Activated CD8-positive, alpha-beta memory T cell treated with anti-CD3 and anti-CD28 coated beads, Interleukin-2, amount 50 U/mL, for 4 hours (primary cell): ENCODE measurements at places on chromosomes 12 and 14.

DNA sequence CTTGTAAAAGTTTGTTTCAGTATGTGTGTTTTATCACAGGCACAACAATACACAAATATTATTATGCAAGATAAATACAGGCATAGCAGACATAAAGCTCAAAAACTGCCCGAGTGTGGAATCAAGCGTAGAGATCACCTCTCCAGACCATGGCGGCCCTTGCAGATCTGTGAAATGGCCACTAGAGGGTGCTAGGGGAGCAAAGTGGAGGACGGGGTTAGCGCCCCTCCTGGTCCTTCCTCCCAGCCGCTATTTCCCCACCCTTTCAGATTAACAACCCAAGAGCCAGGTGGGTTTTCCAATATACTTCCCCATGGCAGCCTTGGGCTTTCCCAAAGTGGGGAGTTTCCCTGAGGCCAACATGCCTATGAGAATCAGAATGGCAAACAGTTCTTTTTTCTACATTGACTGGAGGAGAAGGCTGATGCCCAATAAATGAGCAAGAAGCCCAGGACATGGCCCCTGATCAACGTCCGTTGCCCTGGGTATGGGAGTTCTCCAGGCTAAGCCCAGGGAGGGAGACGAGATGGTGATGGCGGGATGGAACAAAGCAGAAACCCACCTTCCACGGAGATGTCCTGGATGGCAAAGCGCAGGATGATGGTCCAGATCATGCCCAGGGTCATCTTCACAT lies 67.4 kb downstream of the ACTN1 start:
- peak; percentile 79 for DNase-seq

DNA sequence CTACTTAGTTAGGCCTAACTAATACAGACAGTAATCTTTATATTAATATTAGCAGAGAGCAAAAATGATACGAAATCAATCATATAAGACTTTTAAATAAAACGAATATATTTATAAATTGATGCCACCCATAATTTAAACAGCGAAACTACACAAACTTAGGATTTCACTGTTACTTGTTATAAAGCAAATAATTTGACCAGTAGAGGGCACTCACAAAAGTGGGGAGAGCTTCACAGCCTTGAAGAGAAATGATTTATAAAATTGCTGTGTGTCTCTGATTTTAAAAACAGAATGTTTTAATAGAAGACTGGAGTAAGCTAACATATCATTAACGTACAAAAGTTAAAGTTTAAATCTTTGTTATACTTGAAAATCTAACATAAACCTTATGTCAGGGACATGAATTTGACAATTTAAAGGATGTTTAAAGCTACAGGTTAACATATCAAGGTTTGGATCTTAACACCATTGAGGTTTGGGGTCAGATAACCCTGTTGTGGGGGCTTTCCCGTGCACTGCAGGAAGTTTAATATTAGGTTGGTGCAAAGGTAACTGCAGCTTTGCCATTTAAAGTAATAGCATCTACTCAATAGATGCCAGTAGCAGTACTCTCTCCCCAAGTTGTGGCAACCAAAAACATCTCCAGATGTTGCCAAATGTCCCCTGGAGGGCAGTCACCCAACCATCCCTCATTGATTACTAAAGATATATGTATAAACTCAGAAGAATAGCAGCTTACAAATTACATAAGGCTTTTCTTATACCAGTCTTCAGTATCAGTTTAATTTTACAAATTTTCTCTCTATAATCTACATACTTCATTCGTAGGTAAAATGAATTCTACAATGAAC lies 9.3 kb downstream of the KRAS start:
- peak; percentile 21 for DNase-seq

DNA sequence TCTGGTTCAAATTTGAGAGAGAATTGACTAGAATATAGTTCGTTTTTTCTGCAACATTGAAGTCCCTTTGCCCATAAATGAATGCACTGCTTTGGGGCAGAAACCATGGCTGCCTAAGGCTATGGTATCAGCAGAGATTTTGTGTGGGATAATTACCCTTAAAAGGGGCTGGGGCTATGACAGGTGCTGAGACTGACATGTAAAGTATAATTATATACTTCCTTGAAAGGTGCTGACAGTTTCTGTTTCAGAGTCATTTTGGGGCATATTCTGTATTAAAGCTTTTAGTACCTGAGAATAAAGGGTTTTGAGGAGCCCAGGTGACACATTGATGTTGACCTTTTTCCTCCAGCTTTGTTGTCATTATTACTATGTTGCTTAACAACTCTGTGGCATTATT lies 150.3 kb upstream of the PTPRQ start:
- no peak for DNase-seq

DNA sequence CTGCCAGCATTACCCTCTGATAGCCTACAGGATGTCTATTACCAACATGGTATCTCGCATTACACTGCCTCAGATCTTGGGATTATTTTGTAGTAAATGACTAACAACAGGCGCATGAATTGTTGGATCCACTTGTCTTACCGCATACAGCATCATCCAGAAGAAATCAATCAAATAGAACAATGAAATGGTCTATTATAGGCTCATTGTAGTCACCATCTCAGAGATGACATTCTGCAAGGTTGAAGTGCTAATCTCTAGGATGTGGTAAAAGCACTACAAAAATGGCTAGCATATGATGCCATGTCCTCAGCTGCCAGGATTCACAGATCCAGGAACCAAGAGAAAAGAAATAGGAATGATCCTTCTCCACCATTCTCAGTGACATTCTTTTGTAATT lies 52.0 kb downstream of the WASHC3 start:
- DNase-seq, result no peak

DNA sequence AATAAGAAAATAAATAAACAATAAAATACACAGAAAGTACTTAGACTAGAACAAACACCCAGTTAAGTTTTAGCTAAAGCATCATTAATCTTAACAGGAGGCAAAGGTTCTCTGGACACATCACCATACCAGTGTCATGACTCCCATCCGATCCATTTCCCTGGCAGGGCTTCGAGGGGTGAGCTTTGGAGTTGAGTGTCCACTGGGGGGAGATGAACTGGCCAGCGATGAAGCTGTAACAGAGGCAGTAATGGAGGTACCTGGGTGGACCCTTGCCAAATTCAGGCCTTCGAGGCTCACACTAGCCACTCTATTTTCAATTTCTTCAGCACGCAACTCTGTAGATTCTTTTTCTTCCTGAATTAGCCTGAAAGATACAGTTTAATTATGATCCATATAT lies 269.5 kb downstream of the ACSS3 start:
- no peak for DNase-seq

GRCh38 chr14:35963209-35963608 lies 137.1 kb downstream of the BRMS1L start:
- DNase-seq, result no peak

GRCh38 chr14:90727082-90727481 lies 89.1 kb downstream of the TTC7B start:
- DNase-seq, result no peak

GRCh38 chr14:59086241-59086882 lies 102.1 kb upstream of the DAAM1 start:
- DNase-seq, result no peak

GRCh38 chr12:113154351-113154973 lies 4.9 kb downstream of the CFAP73 start:
- no peak for DNase-seq

- no peak for DNase-seq
These were observed 221.6 kb downstream of the C12orf75 start for GRCh38 chr12:105552056-105552455.

GRCh38 chr12:121005346-121005815 lies 10.9 kb downstream of the C12orf43 start:
- DNase-seq, result peak; percentile 43

DNA sequence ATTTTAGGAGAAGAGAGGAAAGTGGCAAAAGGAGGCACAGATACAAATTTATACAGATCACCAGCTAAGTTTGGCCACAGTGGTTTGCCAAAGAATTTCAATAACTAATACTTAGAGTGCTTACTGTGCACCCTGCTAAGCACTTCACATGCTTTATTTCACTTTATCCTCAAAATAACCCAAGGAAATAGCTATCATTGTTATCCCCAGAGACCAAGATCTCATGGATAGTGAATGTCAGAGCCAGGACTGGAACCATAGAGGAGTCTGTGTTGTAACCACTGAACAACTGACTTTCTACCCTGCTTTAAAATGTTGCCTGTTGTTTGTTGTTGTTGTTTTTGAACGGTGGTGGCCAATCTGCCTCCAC lies 1.3 kb upstream of the TCP11L2 start:
- no peak for DNase-seq

DNA sequence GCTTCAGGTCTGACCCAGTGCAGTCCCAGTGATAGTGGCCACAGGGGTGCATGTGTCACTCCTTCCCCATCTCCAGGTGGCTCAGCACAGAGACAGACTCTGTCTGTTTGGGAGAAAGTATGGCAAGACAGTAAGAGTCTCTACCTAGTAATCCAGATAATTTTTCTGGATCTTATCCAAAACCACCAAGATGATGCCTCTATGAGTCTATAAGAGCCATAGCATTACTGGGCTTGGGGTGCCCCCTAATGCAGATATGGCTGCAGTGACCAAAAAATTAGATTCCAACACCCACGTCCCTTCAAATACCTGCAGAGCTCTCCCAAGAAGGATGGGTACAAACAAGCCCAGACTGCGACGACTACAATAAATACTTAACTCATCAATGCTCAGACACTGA lies 123.8 kb downstream of the GRIP1 start:
- DNase-seq, result no peak

GRCh38 chr12:13252024-13252423 lies 55.5 kb downstream of the EMP1 start:
- no peak for DNase-seq

- DNase-seq, result no peak
These were observed 149.2 kb upstream of the LRIG3 start for GRCh38 chr12:59069516-59069915.

GRCh38 chr12:104930388-104931326 lies 27.4 kb downstream of the SLC41A2 start:
- DNase-seq, result no peak

- DNase-seq, result no peak
These were observed 64.8 kb upstream of the TMEM260 start for GRCh38 chr14:56514663-56515371.

DNA sequence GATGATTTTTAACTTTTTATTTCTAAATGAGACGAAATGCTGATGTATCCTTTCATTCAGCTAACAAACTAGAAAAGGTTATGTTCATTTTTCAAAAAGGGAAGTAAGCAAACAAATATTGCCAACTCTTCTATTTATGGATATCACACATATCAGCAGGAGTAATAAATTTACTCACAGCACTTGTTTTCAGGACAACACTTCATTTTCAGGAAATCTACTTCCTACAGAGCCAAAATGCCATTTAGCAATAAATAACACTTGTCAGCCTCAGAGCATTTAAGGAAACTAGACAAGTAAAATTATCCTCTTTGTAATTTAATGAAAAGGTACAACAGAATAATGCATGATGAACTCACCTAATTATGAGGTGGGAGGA lies 139.6 kb downstream of the HMGA2 start:
- DNase-seq, result no peak

GRCh38 chr12:51323317-51323960 lies 535 bp downstream of the BIN2 start:
- peak; percentile 52 for DNase-seq

GRCh38 chr12:10101648-10102220 lies 2.9 kb upstream of the CLEC1A start:
- no peak for DNase-seq

DNA sequence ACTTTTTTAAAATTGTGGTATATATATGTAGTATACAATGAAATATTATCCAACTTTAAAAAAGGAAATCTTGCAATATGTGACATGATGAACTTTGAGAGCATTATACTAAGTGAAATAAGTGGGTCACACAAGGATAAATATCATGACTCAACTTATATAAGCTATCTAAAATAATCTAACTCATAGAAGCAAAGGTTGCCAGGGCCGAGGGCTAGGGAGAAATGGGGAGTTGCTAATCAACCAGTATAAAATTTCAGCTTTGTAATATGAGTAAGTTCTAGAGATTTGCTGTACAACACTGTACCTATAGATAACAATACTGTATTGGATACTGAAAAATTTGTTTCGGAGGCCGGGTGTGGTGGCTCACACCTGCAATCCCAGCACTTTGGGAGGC lies 38.5 kb downstream of the TAOK3 start:
- no peak for DNase-seq

- DNase-seq, result no peak
These were observed 125.9 kb upstream of the ATF1 start for GRCh38 chr12:50637870-50638481.

- no peak for DNase-seq
These were observed 228.3 kb downstream of the RAD51B start for GRCh38 chr14:68047906-68048305.

DNA sequence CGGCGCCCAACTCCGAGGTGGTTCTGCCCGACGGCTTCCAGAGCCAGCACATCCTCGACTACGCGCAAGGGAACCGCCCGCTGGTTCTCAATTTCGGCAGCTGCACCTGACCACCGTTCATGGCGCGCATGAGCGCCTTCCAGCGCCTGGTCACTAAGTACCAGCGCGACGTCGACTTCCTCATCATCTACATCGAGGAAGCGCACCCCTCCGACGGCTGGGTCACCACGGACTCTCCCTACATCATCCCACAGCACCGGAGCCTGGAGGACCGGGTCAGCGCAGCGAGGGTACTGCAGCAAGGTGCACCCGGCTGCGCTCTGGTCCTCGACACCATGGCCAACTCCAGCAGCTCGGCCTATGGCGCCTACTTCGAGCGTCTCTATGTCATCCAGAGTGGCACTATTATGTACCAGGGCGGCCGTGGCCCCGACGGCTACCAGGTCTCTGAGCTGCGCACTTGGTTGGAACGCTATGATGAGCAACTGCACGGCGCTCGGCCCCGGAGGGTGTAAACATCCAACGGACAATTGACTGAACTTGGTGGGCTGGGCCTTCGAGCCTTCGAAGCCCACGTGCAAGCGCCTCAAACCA lies 699 bp downstream of the DIO3 start:
- DNase-seq, result no peak

GRCh38 chr12:10372559-10372958 lies 17.3 kb downstream of the KLRK1 start:
- DNase-seq, result no peak

DNA sequence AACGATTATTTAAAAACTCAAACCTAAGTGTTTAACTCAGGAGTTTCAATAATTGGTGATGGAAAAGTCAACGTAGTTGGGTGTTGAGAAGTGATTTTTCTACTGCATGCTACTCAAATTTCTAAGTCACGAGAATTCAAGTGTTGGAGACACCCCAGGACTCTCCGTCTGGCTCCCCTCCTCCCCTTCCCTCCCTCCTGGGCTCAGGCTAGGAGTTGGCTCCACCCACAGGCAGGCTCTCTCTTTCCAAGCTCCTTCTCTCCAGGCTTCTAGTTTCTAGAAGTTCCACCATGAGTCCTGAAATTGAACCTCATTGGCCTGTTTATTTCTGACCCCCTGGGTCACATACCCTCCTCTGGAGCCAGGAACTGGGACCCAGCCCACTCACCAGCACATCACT lies 73.0 kb downstream of the TMEM132D start:
- no peak for DNase-seq

- DNase-seq, result no peak
These were observed 2.6 kb downstream of the RTL1 start for GRCh38 chr14:100900837-100901390.
